H7 (cell line): ENCODE measurements at places on chromosomes 2 and 18. TPM values are rescaled to one million over a fixed set of nuclear protein-coding genes. Genes with fewer than 3 reads are reported as not detected.

The EHBP1 gene
- 13.0 and 18.8 TPM in 2 replicates for total RNA-seq

The SMC6 gene
- total RNA-seq: 24.5 and 37.7 TPM in 2 replicates

The MROH2A gene
- total RNA-seq: not detected in 2 replicates

The CGREF1 gene
- 1.0 and 1.6 TPM in 2 replicates for total RNA-seq

The GCC2 gene
- 15.8 and 30.1 TPM in 2 replicates for total RNA-seq

The DSC3 gene
- 0.73 and 1.2 TPM in 2 replicates for total RNA-seq

The PROKR1 gene
- total RNA-seq: 2.8 and 3.7 TPM in 2 replicates

The RGPD4 gene
- total RNA-seq: not detected in 2 replicates

The GBX2 gene
- total RNA-seq: 24.4 and 27.3 TPM in 2 replicates

The C2orf66 gene
- not detected in 2 replicates for total RNA-seq

The EVX2 gene
- not detected in 2 replicates for total RNA-seq

The ECEL1 gene
- 12.5 and 17.2 TPM in 2 replicates for total RNA-seq

The TXNDC2 gene
- total RNA-seq: not detected in 2 replicates

The GAL3ST2 gene
- total RNA-seq: 0.14 TPM in 1 of 2 replicates, not detected in the other

The COBLL1 gene
- total RNA-seq: 2.6 and 3.5 TPM in 2 replicates

The NYAP2 gene
- total RNA-seq: not detected in 2 replicates

The LHCGR gene
- total RNA-seq: 0.22 TPM in 1 of 2 replicates, not detected in the other

The CXXC1 gene
- 55.1 and 59.3 TPM in 2 replicates for total RNA-seq

The PIEZO2 gene
- 3.0 and 6.5 TPM in 2 replicates for total RNA-seq

The APLF gene
- total RNA-seq: 2.1 and 5.9 TPM in 2 replicates

The KDSR gene
- 21.1 and 23.9 TPM in 2 replicates for total RNA-seq

The AQP12A gene
- not detected in 2 replicates for total RNA-seq

The IL36G gene
- 0.37 TPM in 1 of 2 replicates, not detected in the other for total RNA-seq

The CYP27A1 gene
- total RNA-seq: 14.3 and 15.4 TPM in 2 replicates

The COX5B gene
- 312 and 347 TPM in 2 replicates for total RNA-seq

The MC4R gene
- 0.03 TPM in 1 of 2 replicates, not detected in the other for total RNA-seq
